ENCODE measurements at places on chromosomes 11 and 22.
A peak's percentile ranks its signal among the peaks of the same experiment; 100 is the strongest.

- DNase-seq, result no peak
Measured at GRCh38 chr11:109958821-109959166, 134.4 kb upstream of the ZC3H12C start.

DNA sequence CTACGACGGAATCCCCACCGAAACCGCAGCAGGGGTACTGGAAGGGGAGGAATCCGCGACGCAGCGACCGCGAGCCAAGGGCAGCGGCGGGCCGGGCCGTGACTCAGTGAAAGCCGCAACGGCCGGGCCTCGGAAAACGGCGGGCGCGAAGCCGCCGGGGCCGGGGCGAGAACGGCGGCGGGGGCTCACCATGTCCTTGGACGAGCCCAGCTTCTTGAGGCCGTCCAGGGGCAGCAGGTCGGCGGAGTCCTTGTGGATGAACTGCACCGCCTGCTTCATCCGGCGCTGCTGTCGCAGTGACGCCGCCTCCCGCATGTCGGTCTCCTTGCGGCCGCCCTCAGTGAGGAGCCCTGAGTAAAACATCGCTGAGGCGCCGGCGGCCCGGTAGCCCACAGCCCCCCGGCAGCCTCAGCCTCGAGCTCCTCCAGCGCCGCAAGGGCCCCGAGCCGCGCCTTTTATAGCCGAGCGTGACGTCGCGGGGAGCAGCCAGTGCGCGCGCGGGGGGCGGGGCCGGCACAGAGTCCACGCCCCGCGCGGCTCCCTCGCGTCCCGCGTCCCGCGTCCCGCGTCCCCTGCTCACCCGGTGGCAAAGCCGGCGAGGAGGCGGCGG is at the start of gene NRIP3:
NRIP3 (minus strand) TSS at position 429 of the 610 bp plus-strand sequence; CDS start at position 363, 66 bp downstream.
- DNase-seq, result peak; percentile 49

GRCh38 chr11:33273656-33274055 is 16.5 kb downstream of the HIPK3 start:
- DNase-seq, result no peak

DNA sequence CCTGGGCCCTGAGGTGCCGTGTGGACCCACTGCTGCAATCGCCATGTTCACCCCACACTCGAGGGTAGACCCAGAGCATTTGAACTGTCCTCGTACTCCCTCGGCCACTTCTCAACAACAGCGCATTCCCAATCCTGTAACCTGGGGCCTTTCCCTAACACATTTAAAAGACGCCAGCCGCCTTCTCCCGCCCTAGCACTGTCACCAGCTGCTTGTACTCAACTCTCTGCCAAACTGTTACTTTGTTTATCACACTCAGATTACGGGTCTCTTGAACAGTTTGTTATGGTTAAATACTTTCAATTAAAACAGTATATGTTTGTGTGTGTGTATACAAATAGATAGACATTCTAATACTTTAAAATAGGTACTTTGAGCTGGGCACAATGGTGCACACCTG is 20.7 kb downstream of the CDKN1C start:
- no peak for DNase-seq

DNA sequence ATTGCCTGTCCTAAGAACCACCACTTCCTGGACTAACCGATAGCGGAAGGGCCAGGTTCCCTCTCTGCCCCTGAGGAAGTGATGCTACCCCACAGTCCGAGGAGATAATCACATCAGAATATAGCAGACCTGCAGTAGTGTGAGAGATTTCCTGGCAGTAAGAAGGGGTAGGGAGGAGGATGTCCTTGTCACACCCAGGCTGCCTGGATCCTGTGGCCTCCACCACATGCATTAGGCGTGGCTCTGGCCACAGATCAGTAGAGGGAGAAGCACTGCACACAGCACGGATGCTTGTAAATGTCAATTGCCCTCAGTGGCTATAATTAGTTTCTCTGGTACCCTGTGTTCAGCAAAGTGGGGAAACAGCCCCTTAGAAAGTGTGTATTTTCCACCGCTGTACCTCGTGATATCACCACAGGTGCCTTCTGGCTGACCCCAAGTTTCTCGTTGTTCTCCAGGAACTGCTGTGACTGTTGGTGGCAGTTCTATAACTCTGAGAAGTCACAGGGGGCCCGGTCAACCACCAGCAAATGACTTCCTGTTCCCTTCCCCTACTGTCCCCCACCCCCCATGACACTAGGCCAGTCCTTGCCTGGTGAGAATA is 61.8 kb downstream of the UBASH3B start:
- no peak for DNase-seq

DNA sequence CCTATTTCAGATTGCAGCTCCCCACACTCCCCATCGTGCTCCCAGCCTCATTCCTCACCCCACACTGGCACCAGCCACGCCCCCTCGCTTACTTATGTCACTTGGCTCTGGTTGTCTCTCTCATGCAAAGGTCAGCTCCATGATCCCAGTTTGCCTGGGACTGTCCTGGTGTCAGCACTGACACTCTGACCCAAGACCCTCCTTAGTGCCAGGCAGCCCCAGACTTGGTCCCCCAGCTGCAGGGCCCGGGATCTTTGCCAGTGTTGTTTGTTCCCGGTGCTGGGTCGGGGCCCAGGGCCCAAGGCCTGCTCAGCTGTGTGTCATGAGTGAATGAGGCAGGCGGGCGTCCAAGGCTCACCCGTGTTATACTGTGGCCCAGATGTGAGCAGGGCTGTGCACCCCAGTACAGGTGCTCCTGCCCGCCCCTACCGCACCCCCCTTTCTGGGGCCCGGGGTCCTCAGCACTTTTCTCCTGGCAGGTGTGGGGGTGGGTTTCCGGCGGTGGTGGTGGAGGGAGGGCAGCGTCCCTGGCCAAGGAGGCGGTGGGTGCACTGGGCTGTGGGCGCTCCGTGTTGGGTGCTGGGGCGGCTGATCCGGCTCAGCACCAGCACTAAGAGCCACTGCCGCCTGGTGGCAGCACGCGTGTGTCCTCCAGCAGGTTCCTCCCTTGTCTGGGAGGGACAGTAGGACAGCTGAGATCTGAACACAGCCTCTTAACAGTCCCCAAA is 19.5 kb downstream of the IL17REL start:
- no peak for DNase-seq

DNA sequence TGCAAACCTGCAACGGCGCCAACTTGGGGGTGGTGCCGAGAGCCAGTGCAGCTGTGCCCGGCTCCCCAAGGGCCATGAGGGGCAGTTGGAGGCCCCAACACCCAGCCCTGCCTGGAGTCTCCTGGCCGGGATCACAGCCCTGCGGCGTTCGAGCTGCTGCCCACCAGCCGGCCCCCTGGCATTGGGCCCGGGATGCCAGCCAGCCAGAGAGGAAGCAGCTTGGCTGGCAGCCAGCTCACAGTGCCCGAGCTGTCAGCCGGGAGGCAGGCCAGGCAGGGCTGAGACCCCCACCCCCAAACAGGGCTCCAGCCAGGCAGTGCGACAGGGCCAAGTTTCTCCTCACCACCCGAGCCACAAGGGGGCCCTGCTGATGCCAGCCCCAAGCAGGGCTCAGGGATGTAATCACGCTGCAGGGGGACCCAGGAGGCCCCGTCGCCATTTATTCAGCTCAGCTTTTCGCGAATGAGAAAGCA is 26.0 kb upstream of the TCF20 start:
- no peak for DNase-seq

GRCh38 chr11:28169816-28170215 is 61.6 kb downstream of the METTL15 start:
- DNase-seq, result no peak

- no peak for DNase-seq
Measured at GRCh38 chr22:26588729-26589366, 1.1 kb downstream of the TPST2 start.

DNA sequence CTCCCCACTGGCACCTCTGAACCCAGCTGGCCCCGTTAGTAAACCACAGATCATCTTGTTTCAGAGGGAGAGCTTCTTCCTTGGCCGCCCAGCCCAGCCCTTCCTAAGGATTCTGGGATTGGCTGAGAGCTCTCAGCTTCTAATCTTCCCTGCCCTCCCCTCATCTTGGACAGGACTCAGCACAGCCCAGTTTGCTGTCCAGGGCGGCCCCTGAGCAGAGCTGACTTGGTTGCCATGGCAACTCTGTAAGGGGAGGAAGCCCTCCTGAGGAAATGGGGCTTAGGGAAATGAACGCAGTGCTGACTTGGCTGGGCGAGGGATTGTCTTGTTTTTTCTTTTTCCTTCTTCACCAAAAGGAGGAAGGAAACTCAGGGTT is 4.6 kb downstream of the APOL4 start:
- peak; percentile 67 for DNase-seq

- DNase-seq, result no peak
Measured at GRCh38 chr11:2579315-2580060, 120.3 kb downstream of the KCNQ1OT1 start.

DNA sequence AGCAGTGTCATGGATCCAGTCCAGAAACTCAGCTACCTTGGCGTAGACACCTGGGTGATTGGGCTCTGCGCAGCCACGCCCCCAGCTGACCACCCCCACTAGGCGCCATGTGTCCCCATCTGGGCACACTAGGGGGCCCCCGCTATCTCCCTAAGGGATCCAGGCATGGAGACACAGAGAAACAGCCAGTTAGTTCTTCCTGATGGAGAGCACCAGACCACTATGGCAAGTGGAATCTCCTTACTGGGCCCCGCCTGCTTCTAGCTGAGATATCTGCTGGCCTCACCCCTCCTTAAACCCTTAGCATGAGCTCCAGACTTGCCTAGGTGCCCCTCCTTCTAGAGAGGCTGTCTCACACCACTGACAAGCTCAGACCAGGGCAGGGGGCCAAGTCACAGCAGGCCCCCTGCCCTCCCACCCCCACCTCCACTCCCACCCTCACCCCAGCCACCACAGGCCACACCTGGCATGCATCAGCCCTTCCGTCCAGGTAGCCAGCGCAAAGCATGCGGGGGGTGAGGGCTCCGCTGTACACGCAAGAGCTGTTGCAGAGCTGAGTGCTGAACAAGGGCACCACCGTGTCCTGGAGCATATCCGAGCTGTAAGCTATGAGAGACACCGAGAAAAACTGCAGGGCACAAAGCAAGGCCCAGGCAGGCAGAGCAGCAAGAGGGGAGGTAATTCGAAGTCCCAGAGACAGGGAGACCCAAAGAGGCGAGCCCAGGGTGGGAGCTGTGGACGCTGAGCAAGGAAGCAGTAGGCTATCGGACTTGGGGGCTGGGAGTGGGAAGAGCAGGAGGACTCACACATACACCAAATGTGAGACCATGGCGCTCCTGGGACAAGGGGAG is 16.1 kb downstream of the TMPRSS5 start:
- no peak for DNase-seq

DNA sequence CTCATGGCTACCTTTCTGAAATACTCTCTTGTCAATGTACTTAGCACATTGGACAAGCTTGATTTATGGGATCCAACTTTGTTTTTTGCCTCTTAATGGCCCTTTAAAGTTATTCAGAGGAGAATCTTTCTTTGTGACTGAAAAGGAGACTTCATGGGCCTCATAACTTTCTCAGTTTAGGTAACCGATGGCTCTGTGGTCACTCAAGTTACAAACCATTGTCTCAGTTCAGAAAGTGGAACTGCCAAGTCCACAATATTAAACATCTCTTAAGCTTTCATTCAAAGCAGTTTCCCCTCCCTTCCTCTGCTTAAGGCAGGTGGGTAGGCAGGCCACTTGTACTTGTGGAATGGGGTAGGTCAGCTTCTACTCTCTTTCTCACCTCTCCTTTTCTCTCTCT is 12.3 kb upstream of the ARL14EP start:
- DNase-seq, result no peak

GRCh38 chr11:119391275-119391674 is 9.8 kb upstream of the USP2 start:
- no peak for DNase-seq

DNA sequence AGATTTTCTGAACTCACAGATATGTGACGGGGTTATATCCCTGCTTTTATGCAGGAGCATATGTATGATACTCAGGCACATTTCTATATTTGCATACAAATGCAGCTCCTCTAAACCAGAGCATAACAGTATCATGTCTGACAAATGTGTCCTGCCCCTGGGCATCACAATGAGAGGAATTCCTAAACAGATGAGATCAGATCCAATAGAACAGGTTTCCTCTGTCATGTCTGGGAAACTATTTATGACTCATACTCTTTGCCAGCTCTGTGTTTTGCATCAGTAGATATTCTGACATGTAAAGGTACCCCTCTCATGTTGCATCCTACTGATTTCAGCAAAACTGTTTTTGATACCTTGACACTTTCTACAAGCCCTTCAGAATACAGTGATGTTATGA is 29.4 kb downstream of the SYT9 start:
- no peak for DNase-seq

DNA sequence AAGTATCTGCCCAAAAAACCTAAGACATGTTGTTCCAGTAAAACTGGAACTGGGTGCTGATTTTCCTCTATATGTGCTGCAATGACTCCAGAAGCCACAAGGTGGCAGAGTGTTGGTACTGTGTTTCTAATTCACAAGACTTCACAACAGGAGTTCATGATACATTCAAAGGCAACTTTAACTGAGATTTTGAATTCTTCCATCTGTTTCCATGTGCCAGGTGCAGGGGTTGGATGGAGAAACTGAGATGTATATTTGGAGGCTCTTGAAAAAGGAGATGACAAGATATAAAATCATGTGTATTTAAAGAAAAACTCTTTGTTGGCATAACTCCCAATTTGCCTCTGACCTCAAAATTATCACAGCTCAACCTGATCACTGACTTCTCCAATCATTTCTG is 1098.6 kb upstream of the CCDC90B start:
- peak; percentile 20 for DNase-seq

DNA sequence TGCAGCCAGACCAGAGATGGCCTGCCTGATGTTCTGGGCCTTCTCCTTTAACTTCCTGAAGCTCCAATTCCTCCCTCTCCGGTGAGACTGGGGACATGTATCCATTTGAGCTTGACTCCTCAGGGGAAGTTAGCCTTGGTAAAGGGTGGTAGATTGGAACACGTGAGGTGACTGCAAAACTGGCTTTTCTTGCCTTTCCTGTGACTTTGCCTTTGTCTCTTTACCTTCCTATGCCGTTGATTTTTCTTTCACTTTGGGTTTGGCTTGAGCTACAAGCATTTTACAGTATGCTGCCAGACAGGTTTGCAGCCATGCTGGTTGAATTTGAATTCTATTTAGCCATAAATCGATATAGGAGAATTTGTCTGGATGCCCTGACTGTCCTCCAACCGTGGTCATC is 16.8 kb upstream of the GLYATL1 start:
- DNase-seq, result no peak

- no peak for DNase-seq
Measured at GRCh38 chr11:1573903-1574237, 1.8 kb upstream of the DUSP8 start.
